ENCODE measurements at places on chromosomes 11 and 22. TPM values are rescaled to one million over a fixed set of nuclear protein-coding genes. Genes with fewer than 3 reads are reported as not detected.
A peak's percentile ranks its signal among the peaks of the same experiment; 100 is the strongest.

DNA sequence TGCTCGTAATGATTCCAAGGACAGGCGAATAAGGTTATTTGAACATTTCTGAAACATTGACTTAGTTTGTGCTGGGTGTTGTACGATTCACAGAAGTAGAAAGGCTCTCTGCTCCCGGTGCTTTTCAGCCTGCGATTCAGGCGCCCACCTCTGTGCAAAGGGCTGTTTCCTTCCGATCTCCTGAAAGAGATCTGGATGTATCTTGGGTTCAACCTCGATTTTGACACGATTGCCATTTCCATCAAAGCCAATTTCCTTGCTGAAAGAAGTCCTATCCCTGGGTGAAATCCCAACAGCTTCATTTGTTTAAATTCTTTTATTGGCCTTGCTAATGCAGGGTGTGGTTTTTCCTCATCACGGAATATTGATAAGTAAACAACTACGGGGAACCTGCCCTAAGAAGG, 1.1 kb upstream of the ZC3H12C start:
- DNase-seq: no peak

GRCh38 chr11:15326520-15326919, 211.8 kb downstream of the INSC start:
- no peak for DNase-seq

- DNase-seq: peak; percentile 8
Measured at GRCh38 chr11:1832920-1833295, 1.9 kb upstream of the SYT8 start.

- DNase-seq: no peak
Measured at GRCh38 chr11:81707881-81708280, 1025.8 kb downstream of the FAM181B start.

DNA sequence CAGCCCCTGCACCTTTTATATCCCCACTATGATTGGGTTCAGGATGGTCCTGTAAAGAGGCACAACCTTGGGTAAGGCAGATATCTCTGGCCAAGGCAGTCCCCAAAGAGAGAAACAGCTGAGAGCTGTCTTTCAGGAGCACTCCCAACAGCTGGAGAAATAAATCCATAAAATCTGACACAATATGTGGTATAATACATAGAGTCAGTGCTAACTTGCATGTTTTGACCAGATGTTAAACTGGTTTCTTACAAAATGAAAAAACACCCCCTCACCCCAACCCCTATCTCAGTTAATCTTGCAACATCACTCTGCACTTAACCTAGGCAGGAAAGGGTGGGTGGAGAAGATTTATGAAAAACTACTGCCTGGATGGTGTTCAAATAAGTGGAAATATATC, 44.0 kb upstream of the C11orf87 start:
- no peak for DNase-seq

The RBM4B gene
- total RNA-seq: 12.4 TPM

- DNase-seq: no peak
Measured at GRCh38 chr11:1012740-1013630, 23.5 kb downstream of the MUC6 start.

The SSTR3 gene
- 0.23 TPM for total RNA-seq

DNA sequence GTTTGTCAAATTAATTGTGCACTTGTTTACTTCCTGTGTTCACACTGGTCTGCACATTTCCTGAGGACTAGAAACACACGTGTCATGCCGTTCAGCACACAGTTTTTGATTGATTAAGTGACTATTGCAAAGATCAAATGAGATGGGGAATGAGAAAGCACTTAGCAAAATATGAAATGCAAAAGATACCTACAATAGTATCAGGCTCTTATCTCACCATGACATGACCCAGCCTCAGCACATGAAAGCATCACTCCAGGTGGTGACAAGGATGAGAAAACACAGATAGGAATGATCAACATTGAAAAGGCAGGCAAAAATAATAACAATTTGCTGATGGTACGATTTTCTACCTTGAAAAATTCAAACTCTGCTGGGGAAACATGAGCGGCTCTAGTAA, 42.1 kb upstream of the TP53I11 start:
- DNase-seq: no peak

The LRRC4C gene
- total RNA-seq: not detected

The PKNOX2 gene
- total RNA-seq: not detected

GRCh38 chr11:122863704-122864326, 18.7 kb upstream of the JHY start:
- no peak for DNase-seq

DNA sequence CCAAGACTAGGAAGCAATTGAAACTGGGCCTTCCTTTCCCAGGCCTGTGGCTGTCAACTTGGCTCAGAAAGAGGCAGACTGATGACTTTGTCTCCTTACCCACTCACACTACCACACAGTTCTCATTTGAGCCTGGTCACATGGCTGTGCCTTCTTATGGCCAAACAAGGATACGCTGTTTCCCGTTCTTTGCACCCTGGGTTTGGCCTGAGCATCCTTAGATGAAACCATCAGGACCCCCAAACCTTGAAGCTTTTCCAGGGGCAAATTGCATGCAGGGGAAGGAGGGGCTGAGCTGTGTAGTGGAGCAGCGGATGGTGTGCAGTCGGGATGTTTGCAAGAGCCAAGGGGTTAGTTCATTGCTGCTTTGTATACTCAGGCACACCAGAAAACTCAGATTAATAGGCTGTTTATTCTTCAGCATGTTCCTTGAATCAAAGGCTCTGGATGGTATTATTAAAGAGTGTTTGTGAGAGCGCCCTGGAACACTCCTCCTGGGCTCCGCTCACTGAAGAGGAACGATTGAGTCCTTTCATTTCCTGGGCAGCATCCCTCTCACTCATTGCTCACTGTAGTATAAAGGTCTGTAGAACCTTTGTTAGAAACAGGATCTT, 69.8 kb downstream of the ARFGAP2 start:
- no peak for DNase-seq

The SMIM38 gene
- total RNA-seq: 0.23 TPM

GRCh38 chr11:109972181-109972715, 120.9 kb upstream of the ZC3H12C start:
- DNase-seq: no peak

- no peak for DNase-seq
Measured at GRCh38 chr11:114668109-114668508, 10.2 kb upstream of the NXPE2 start.

DNA sequence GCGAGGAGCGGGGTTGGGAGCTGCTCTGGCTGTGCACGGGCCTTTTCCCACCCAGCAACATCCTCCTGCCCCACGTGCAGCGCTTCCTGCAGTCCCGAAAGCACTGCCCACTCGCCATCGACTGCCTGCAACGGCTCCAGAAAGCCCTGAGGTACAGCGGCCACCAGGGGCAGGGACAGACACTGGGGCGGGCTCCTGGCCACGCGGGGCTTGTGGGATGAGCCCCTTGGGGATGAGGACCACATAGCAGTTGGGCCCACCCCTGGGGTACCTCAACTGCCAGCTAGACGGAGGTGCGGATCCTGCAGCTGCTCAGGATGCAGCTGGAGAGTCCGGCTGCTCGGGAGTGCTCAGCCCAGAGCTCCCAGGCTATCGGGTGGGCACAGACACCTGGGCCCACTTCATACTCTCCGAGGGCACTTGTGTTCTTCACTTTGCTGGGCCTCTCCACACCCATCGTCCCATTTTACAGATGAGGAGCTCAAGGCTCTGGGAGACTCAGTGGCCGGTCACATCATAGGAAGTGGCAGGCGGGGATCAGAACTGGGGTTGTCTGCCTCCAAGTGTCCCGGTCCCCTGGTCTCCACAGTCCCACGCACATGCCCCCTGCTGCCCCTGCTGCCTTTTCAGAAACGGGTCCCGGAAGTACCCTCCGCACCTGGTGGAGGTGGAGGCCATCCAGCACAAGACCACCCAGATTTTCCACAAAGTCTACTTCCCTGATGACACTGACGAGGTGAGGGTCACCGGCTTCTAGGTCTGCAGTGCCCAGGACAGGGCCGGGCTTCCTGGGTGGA, 77.6 kb downstream of the MYO7A start:
- no peak for DNase-seq

The PAK1 gene
- 18.8 TPM for total RNA-seq

- DNase-seq: no peak
Measured at GRCh38 chr11:19802773-19803293, 90.2 kb downstream of the NAV2 start.

DNA sequence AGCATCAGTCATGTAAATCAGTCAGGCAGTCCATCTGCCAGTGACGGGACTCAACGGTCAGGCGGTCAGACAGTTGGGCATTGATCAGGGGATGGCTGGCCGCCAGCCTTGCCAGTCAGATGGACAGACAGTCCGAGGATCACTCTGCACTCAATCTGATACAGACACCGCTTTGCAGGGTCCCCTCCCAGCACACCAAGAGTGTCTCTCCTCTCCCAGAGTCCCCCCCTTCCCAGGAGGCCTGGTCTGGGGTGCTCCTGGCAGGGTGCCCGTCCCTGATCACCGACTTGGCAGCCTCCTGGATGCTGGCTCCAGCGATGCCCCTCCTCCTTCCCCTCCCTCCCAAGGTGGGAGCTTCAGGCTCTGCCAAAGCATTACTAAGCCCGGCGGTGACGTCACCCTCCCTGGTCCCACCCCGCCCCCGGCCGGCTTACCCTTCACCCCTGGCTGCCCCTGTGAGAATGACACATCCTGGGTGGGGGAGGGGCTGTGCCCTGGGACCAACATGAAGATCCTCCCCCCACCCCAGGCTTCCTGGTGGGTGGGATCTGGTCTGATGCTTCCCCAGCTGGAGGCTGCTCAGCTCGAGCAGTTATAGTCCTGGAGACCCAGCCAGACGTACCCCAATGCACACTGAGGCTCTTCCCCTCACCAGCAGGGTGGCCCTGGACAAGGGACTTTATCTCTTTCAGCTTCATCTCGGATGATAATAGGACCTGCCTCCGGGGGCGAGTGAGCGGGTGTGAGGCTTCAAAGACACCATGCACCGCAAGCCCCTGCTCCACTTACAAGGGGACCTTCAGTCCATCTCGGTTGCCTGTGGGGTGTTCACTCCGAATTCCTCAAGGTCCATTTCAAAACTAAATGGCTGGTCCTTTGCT, 69.2 kb downstream of the CD82 start:
- DNase-seq: no peak

DNA sequence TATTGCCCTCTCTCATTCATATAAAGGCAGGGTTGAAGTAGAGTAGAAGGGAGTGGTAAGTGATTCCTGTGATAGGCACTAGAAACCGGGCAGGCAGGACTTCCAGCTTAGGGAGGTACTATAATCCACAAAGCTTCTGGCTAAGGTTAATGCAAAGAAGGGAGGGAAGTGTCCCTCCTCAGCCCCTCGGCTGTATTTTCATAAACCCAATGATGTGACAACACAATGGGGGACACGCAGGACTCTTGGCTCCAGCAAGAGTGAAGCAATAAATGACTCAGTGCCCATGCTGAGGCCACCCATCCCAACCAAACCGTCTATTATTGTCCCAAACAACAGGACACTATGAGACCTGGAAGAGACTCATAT, 90.7 kb downstream of the ETS1 start:
- no peak for DNase-seq

The ZNRF3 gene
- total RNA-seq: 0.34 TPM

The BAIAP2L2 gene
- 0.99 TPM for total RNA-seq

- no peak for DNase-seq
Measured at GRCh38 chr11:91624021-91624420, 600.6 kb upstream of the FAT3 start.
